ENCODE measurements at places on chromosomes 7 and 10. TPM values are rescaled to one million over a fixed set of nuclear protein-coding genes. Genes with fewer than 3 reads are reported as not detected.

DNA sequence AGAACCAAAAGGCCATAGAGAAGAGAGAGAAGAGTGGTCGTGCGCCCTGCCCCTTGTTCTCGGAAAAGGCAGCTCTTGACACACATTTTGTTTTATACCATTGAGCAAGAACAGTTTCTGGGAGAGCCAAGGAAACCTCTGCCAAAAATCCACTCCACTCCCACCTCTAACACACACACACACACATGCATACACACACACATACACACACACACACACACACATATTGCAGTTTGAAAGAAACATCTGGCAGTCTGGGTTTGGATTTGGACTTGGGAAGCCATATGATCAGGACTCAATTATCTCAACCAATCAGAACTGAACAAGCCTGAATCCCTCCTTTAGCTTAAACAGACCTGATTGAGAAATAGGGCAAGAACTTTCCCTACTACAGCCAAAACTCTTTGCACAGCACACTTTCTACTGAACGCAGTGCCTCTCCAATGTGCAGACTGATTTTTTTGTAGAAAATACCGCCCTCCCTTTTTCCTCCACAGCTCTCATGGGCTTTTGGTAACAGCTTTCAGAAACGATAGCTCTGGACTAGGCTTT, 484.0 kb upstream of the ZWINT start:
- no peak for DNase-seq

The CPA4 gene
- 1.6 TPM for total RNA-seq

DNA sequence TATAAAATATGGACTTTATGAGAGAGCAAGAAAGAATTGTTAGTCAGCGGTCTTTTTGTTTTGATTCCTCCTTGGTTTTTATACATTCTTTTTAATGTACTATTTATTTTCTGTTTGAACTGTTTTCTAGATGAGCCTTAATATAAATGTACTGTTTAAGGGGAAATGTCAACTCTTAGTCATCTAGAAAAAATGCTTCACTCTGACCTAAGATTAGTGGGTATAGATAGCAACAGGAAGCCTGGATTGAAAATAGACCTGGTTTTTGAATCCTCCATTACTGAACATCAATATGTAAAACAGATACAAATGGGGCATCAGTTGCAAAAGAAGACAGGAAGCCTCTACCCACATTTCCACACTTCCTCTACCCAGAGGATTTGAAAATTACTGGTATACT, 87.8 kb downstream of the CHRM2 start:
- DNase-seq, result no peak

The TCERG1L gene
- total RNA-seq, result 0.27 TPM

DNA sequence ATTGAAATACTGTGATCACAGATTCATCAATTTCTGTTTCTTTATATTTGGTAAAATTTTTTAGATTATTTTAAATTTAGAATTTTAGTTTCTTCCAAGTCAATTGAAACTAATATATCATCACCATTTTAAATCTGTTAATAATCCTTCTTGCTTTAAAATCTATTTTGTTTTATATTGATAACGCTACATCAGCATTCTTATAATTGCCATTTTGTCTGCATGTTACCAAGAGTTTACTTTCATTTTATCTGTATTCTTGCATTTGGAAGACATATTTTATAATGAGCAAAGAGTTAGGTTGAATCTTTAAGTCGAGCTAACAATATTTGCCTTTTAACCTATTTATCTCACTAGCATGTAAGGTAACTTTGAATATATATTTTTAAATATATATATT, 890.6 kb downstream of the DNAJB9 start:
- DNase-seq, result no peak

- no peak for DNase-seq
Observed at GRCh38 chr7:52955522-52955921, 79.9 kb upstream of the POM121L12 start.
